GM23338 (cell line): ENCODE measurements at places on chromosomes 5 and 9. TPM values are rescaled to one million over a fixed set of nuclear protein-coding genes. Genes with fewer than 3 reads are reported as not detected.

GRCh38 chr5:153891394-153891793, 147.3 kb downstream of the FAM114A2 start:
- no peaks in the 10 kb centered on the region for H3K4me1 ChIP-seq
- DNase-seq, result no peak
- no peaks in the 10 kb centered on the region for H3K36me3 ChIP-seq
- H3K27ac ChIP-seq, result no peak overlapping the region
- H3K4me3 ChIP-seq, result no peak overlapping the region

- no peaks in the 10 kb centered on the region for H3K4me1 ChIP-seq
- H3K36me3 ChIP-seq, result no peaks in the 10 kb centered on the region
- peak; percentile 57 for DNase-seq
- H3K27me3 ChIP-seq, result no peaks in the 10 kb centered on the region
- no peak overlapping the region for H3K4me3 ChIP-seq
These were observed 110.0 kb downstream of the LURAP1L start for GRCh38 chr9:12884736-12885395.

- peak overlapping the region; percentile 93 for H3K27ac ChIP-seq
- H3K4me3 ChIP-seq, result peak overlapping the region; percentile 77
- no peak for DNase-seq
- 0 out of 2 replicates have a peak, but pooled peaks cover 3% of the 10 kb centered on the region for H3K27me3 ChIP-seq
These were observed 822 bp upstream of the TNIP1 start for GRCh38 chr5:151081431-151082281.

GRCh38 chr5:73673161-73673591, 47.2 kb downstream of the ARHGEF28 start:
- peaks cover 6% of the 10 kb centered on the region; the same call in 1 of the 2 replicates for H3K4me1 ChIP-seq
- H3K27ac ChIP-seq, result peak overlapping the region; percentile 41; the same call in 1 of the 2 replicates
- DNase-seq, result no peak
- no peaks in the 10 kb centered on the region for H3K27me3 ChIP-seq
- H3K36me3 ChIP-seq, result no peaks in the 10 kb centered on the region

- H3K27ac ChIP-seq, result no peak overlapping the region
- H3K4me1 ChIP-seq, result peaks cover 18% of the 10 kb centered on the region
- H3K4me3 ChIP-seq, result no peak overlapping the region
- no peaks in the 10 kb centered on the region for H3K27me3 ChIP-seq
These were observed 158.1 kb downstream of the SLC25A46 start for GRCh38 chr5:110896901-110897300.

GRCh38 chr5:122312591-122313406, 762 bp downstream of the SNCAIP start:
- DNase-seq, result peak; percentile 53
- no peak overlapping the region for H3K27ac ChIP-seq
- peaks cover 47% of the 10 kb centered on the region for H3K27me3 ChIP-seq
- H3K4me3 ChIP-seq, result peak overlapping the region; percentile 69
- no peaks in the 10 kb centered on the region for H3K36me3 ChIP-seq
- H3K4me1 ChIP-seq, result peaks cover 20% of the 10 kb centered on the region

DNA sequence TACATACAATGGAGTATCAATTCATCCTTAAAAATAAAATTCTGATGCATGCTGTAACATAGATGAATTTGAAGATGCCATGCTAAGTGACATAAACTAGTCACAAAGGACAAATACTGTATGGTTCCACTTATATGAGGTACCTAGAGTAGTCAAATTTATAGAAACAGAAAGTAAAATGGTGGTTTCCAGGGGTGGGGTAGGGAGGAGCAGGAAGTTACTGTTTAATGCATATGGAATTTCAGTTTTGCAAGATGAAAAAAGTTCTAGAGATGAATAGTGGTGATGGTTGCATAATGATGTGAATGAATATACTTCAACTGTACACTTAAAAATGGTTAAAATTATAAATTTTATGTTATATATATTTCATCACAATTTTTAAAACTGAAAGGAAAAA, 57.3 kb upstream of the FNIP1 start:
- no peaks in the 10 kb centered on the region for H3K36me3 ChIP-seq
- no peak overlapping the region for H3K4me3 ChIP-seq
- no peak for DNase-seq
- no peak overlapping the region for H3K27ac ChIP-seq

DNA sequence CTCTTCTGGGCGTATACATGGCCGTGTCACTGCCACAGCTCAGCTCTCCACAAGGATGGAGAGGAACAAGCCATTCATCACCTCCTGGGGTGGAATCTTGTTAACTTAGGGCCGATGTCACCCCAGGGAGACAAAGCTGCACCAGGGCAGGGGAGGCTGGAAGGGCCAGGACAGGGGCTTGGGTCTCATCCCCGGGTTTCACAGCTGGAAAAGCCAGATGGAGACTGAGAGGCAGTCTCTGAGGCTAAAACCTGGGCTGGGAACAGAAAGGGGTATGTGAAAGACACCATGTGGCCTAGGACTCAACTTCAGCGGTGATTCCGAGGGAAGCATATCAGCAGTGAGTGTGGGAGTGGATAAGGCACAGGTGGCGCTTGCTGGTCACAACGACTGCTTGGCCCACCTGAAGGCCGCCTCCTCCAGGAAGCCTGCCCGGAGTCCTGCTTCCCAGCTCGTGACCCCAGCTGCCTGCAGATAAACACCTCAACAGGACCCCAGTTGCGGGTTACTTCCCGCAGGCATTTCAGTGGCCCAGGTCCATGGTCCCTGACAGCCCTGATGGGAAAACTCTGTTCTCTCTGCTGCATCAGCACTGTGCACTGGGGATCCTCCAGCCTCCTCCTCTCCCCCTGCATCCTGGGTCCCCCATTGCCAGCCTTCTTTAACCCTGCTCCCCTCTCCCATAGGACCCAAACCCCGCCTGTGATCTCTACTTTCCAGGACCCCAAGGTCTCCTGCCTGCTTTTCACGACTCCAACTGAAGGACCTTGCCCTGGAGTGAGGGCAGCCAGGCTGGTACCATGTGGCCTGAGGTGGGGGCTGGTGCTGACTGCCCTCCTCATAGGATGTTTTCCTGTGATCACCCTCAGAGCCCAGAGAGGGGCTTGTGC, 51.7 kb upstream of the FCN1 start:
- no peak overlapping the region for H3K4me3 ChIP-seq
- no peak overlapping the region for H3K27ac ChIP-seq
- H3K36me3 ChIP-seq, result no peaks in the 10 kb centered on the region
- no peaks in the 10 kb centered on the region for H3K27me3 ChIP-seq

DNA sequence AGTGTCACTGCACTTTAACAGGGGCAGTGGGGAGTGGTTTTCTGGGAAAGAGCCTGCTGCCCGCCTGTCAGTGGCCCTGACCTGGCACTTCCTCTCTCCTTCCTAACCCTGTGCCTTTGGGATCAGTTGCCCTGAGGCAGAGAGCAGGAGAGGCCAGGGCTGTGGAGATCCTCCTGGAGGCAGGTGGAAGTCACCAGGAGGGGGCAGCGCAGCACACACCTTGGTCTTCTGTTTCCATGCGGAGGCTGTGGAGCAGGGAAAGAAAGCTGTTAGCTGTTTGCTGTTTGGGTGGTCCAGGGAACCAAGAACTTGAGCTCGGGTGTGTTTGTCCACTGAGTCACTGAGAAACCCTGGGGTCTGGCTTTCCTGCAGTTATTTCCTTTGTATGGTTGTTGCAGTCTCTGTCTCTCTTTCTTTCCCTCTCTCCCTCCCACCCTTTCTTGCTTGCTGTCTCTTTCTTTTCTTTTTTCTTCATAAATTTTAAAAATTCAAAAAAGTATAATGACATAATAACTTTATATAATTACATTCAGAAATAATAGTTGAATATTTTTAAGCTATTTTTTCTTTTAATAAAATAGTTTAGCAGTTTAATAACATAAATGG, 28.1 kb downstream of the NTRK2 start:
- no peaks in the 10 kb centered on the region for H3K36me3 ChIP-seq
- H3K27ac ChIP-seq, result no peak overlapping the region
- H3K4me3 ChIP-seq, result no peak overlapping the region
- H3K4me1 ChIP-seq, result no peaks in the 10 kb centered on the region; the same call in 1 of the 2 replicates

GRCh38 chr9:85067792-85068191, 398.3 kb downstream of the NTRK2 start:
- no peak overlapping the region for H3K27ac ChIP-seq
- H3K4me3 ChIP-seq, result no peak overlapping the region
- H3K4me1 ChIP-seq, result 0 out of 2 replicates have a peak, but pooled peaks cover 6% of the 10 kb centered on the region
- no peaks in the 10 kb centered on the region for H3K27me3 ChIP-seq
- DNase-seq, result no peak

The PCDHB4 gene
- 1.7 and 2.7 TPM in 2 replicates for total RNA-seq

The PCYOX1L gene
- total RNA-seq, result 10.6 and 14.7 TPM in 2 replicates

The PCDHA5 gene
- total RNA-seq, result 1.4 and 3.1 TPM in 2 replicates

The IFNA21 gene
- total RNA-seq, result not detected in 2 replicates

The PLPPR1 gene
- total RNA-seq, result 2.0 and 3.7 TPM in 2 replicates

The GPR150 gene
- 0.21 TPM in 1 of 2 replicates, not detected in the other for total RNA-seq
